ENCODE measurements at places on chromosomes 1 and 21.

- DNase-seq = no peak
Observed at GRCh38 chr1:203581841-203582240, 44.8 kb upstream of the ATP2B4 start.

DNA sequence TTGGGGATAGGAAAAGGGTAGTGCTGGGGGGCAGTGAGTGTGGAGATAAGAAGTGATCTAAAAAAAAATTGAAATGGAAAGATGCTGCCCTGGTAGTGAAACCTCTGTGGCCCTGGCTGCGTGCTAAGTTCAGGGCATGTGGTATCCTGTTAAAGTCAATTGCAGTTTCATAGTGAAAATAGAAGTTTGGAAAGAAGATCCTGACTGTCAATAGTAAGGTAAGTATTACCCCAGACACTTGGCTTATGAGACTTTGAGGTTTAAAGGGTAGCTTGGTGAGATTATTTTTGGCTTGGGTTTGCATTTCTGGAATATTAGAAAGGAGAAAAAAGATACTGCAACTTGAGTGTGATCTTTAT lies 6.8 kb downstream of the ARID1A start:
- no peak for DNase-seq

DNA sequence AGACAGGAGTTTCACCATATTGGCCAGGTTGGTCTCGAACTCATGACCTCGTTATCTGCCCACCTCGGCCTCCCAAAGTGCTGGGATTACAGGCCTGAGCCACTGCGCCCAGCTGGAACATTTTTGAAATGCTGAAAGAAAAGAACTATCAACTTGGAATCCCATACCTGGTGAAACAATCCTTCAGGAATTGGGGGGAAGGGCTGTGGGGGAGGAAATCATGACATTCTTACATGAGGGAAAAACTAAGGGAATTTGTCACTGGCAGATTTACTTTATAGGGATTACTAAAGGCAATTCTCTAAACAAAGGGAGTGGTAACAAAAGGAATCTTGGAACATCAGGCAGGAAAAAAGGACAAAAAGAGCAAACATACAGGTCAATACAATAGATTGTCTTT lies 25.8 kb downstream of the NDUFS5 start:
- DNase-seq = no peak

GRCh38 chr1:78839704-78840277 lies 166.7 kb downstream of the ADGRL4 start:
- DNase-seq = no peak

GRCh38 chr21:40829791-40830190 lies 17.2 kb downstream of the DSCAM start:
- no peak for DNase-seq

Measured in stimulated activated CD4-positive, alpha-beta T cell treated with anti-CD3 and anti-CD28 coated beads, Interleukin-1b, Interleukin-23, amount 100 ng/mL, for 1 hour (primary cell).